ENCODE measurements at places on chromosomes 3 and 15.

GRCh38 chr3:50100956-50101845, 12.5 kb downstream of the RBM5 start:
- no peak for DNase-seq

DNA sequence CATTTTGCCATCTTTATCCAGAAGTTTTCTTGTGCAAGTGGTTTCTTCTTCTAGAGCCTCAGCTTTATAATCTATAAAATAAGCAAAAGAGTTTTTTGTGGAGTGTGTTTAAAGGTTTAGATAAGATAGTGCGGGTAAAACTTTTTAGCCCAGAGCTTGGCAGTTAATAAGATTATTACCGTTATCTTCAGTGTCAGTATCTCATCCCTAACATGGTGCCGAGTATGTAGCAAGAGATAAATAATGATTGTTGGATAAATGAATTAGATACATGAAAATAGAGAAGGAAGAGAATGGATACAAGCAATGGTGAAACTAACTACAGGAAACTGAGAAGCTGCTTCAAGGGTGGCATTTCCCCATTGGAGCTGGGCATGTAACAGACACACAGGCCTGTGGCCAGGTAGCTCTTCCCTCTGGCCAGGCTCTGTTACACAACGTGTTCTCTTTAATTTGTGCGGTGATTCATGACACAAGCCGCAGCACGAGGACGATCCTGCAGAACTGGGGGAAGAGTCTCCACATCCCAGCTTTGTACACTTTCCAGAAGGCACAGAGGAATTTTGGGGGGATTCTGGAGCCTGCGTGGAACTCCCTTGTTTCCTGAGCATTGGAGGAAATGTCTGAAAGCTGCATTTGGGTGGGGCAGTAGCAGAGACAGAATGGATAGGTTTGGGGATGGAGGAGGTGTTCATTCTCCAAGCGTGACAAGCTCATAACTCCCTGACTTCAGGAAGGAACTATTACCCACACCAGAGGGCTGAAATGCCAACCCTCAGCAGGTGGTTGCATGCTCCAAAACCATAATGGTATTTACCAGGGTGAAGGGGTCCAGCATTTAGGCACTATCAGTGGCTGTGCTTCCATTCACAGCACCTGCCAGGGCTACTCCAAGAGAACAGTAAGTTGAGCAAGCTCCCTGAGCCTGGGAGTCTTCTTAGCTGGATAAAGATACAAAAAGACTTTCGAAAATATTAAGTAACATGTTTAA, 14.2 kb upstream of the ST6GAL1 start:
- DNase-seq: no peak

DNA sequence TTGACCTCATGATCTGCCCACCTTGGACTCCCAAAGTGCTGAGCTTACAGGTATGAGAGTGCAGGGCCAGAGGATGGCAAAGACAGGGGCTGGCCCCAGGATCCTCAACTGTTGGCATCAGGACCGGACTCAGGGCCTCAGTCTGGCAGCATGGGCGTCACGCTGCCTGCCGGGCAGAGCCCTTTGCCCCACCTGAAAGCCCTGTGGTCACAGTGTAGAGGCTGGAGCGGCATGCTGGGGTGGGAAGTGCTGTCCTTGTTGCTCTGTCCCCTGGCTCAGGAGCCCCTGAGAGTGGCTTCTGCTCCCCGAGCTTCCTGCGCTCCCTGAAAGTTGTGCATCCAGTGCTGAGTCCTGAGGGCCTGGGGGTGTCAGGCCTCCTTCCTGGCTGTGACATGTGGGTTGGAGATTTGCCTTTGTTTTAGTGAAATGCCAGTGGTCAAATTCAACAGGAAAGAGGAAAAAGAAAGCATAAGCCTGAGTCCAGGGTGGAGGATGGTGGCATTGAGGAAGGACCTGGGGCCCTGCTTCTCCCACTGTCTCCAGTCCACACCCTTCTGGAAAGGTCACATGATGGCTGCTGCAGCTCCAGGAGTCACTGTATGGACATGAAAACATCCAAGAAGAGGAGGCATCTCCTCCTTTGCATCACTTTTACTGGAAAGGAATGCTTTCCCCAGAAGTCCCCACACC, 147.2 kb downstream of the OR4M2 start:
- no peak for DNase-seq

- DNase-seq: no peak
Measured at GRCh38 chr3:13296662-13297061, 123.5 kb downstream of the NUP210 start.

DNA sequence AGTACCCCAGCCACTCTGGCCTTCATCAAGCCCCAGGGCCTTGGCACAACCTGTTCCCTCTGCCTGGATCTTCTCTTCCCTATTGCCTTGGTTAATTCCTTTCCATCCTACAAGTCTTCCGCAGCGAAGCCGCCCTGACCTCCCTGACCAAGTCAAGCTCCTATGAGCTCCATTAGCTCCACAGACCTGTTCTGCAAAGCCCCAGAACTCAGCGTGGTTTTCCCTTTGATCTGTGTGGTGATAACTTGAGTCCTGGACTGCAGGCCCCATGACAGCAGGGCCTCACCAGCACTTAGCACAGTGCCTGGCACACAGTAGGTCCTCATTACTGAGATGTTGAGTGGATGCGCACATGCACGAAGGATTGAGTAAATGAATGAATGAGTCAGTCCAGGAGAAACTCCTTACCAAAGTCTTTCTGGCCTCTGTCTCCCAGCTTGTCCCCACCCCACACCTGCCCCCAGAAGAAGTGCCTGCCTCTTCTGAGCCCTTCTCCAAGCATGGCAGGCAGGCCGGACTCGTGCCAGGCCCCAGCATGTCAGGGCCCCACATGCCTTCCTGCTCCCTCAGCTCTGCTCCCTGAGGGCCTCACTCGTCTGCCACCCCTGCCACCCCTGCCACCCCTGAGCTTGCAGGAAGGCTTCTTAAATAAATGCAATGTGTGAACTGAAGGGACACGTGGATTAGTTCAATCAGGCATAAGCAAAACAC, 6.3 kb downstream of the ANPEP start:
- DNase-seq: no peak

GRCh38 chr3:151351648-151352047, 22.3 kb upstream of the P2RY13 start:
- no peak for DNase-seq

DNA sequence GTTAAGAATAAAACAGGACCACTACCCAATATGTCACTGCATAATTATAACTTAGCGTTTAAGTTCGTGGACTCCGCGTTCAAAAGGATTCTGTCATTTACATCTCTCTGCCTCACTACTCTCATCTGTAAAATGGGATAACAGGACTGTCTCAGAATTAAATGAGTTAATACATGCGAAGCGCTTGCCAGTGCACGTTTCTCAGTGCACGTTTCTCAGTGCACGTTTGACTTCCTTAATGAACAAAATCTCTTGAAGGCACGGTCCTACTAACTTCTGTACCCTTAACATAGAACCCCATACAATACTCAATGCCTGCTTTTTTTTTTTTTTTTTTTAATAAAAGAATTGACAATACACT, 499 bp downstream of the RABL3 start:
- no peak for DNase-seq

Data from activated CD4-positive, CD25-positive, alpha-beta regulatory T cell treated with anti-CD3 and anti-CD28 coated beads, Interleukin-2, amount 50 U/mL, for 16 hours (primary cell).